A549 (cell line): ENCODE measurements at places on chromosomes 5 and 9. TPM values are rescaled to one million over a fixed set of nuclear protein-coding genes. Genes with fewer than 3 reads are reported as not detected.
A peak's percentile ranks its signal among the peaks of the same experiment; 100 is the strongest.

GRCh38 chr9:9558907-9559306 lies 1053.9 kb downstream of the PTPRD start:
- no peak for DNase-seq

- DNase-seq: no peak
These were observed 19.9 kb upstream of the TEX10 start for GRCh38 chr9:100372648-100373047.

- DNase-seq: no peak
These were observed 700.5 kb upstream of the ZNF608 start for GRCh38 chr5:125446986-125447385.

PPP2R2B gene
- polyA plus RNA-seq: 0.08 to 0.13 TPM in 2 of 3 replicates, not detected in the other

- DNase-seq: no peak
These were observed 168.7 kb upstream of the FST start for GRCh38 chr5:53311681-53312080.

DNA sequence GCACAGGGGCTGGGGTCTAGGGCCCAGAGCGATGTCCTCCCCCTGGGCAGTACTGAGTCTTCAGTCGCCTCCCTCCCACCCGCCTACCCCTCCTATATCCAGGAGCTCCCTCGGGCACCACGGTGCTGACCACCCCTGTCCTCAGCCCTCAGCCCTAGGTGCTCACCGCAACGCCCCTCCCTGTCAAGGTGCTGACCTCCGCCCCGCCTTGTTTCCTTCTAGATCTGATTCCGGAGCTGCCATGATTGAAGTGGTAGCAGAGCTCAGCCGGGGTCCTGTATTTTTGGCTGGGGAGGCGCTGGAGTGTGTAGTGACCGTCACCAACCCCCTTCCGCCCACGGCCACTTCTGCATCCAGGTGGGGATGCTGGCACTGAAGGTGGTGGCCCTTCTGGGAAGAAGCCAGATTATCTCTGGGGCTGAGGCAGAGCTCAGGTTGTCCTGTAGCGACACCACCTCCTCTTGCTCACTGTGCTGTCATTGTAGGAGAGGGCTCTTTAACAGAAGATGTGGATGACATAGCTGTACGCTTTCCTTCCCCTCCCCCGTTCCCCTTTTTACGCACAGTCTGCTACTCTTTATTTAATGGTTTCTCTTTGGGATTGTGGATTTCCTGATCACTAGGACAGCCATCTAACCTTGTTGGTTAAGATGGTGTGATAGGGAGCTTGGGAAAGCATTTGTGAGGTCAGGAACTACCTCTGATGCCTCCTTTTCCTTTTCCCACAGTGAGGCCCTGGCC lies 598 bp downstream of the RGP1 start:
- no peak for DNase-seq

DNA sequence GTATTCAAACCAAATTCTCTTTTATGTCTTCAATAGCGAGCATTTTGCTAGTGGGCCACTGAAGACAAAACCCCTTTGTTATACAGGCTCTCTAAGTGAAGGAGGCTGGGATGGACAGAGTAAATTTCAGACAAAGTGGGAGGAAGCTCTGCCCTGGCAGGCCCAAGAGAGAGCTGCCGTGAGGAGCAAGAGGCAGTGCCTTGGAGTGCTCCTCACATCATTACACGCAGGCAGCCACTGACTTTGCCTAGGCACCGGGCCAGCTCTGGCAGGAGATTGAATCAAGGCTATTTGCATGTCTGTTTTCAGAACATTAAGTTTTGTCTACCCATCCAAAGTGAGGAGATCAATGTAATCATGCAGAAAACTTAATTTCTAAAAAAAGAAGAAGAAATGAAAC lies 167.7 kb downstream of the CCDC192 start:
- no peak for DNase-seq

GRM6 gene
- not detected in 3 replicates for polyA plus RNA-seq

DNA sequence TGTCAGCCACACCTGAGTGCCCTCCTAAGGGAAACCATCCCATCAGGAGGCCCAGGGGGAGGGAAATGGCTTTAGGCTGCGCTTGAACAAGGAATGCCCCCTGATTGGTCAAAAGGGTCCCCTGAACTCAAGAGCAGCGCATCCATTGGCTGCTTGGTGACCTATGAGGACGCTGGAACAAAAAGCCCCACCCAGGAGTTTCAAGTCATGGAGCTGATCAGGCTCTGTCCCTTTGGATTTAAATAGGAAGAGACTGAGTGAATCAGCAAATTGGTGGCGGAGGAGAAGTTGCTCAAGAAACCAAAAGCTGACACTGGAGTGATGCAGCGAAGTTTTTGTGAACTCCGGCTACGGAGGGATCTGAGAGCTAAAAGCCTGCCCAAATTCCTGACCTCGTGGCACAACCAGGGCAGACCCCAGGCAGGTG lies 66.7 kb downstream of the SMIM23 start:
- DNase-seq: peak; percentile 24

PCDHGB1 gene
- polyA plus RNA-seq: 1.3 to 1.6 TPM (median 1.5 TPM) in 3 replicates

IFNE gene
- polyA plus RNA-seq: 2.3 to 2.5 TPM (median 2.4 TPM) in 3 replicates

DNA sequence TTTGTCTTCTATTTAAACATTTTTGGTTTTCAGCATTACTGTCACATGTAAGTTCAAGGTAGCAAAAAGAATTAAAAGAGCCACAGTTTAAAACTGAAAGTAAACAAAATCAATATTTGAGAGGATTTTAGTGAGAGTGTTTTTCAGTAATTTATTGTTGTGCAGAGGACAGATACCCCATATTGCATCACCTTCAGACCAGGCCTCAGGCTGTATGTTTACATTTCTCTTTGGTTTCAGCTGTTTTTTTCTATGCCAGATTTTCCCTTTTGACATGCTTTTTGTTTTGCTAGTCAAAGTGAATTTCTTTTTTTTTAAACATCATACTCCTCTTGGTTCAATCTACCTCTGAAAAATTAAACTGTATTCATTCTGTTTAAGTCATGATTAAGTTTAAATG lies 47.2 kb downstream of the MAST4 start:
- no peak for DNase-seq
